ENCODE measurements at places on chromosomes 5 and 9.

GRCh38 chr5:45454114-45454513 lies 242.1 kb downstream of the HCN1 start:
- no peak for DNase-seq

GRCh38 chr5:96432216-96433065 lies 607 bp downstream of the PCSK1 start:
- DNase-seq: peak; percentile 8

GRCh38 chr5:10498350-10498749 lies 56.7 kb downstream of the ROPN1L start:
- DNase-seq: no peak

DNA sequence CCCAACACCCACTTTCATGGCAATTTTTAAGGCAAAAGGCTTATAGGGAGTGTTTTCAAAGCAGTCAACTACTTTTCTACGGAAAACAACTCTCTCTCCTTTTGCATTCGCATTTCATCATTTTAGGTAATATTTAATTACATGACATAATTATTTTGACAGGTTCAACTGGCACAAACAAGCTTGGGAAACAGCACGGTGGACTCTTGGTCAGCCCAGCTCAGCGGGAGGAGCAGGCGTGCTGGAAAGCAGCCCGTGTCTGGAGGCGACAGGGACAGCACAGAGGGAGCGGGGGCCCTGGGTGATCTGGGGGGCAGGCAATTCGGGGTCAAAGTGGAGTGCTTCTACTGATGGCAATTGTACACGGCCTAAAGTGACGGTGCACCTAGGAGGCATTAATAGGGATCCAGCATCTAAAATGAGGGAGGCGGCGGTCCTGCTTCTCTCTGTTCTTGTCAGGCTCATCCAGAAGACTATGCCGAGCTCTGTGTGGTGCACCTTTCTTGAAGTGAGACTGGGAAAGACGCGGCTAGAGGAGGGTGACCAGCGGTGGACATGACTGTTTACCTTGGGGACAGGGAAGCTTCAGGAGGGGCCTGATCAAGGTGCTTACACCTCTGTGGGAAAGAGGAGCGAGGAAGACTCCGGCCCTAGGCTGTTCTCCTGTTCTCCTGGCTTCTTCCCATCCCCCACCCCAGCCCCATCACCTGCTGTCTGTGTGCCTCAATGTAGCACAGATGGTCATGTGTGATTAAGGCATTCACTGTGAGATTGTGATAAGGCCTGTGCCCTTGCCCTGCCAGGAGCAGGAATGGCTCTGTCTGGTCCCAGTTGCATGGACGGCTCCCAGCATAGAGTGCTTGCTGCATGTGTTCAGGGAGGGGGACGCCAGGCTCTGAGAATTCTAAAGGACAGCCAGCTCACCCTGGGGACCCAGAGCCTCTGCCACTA lies 3.4 kb downstream of the MYMK start:
- no peak for DNase-seq

DNA sequence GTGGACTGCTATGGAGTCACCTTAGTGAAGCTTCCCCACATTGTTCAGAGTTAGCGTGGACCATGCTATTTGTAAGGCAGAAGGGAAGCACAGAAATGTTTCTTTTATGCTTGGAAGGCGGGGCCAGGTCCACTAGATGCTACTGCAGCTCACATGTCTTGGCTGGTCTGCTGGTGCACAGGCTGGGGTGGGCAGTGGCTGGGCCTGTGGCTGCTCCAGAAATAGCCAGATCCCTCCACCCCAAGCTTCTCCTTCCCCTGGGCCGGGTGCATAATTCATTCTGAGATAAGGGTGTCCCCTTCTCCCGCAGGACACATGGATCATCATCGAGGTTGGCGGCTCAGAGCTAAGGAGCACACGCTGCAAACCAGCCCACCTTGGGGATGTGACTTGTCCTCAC lies 14.5 kb upstream of the SEMA4D start:
- DNase-seq: no peak

DNA sequence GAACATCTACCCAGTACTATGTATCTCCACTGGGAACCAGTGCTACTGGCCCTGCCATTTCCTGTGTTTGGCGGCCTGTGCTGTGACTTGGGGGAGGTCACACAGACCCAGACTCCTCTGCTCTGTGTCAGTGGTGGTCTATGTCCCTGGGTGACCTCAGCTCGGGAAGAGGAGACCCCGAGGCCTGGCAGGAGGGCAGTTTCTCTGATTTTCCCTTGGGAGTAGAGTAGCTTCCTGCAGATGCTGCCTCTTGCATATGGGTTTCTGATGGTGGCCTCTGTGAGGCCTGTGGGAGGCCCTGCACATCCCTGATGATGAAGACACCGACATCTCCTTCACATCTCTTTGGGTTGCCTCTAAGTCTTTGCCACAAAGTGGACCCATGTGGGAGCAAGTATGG lies 13.0 kb upstream of the SMIM32 start:
- DNase-seq: no peak

DNA sequence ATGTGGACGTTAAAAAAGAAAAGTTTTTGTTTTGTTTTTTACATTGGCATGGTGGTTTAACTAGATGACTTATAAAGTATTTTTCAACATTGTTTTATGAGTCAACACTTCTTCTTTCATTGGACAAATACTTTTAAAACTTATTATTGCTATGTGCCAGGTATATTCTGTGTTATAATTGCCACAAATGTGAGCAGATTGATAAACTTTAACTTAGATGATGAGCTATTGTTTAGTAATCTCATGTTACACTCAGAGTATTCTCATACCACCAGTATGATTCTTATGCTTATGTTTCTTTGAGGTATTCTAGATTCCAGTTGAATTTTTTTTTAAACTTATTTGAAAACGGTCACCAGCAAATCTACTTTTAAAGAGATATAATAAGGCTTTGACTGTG lies 60.3 kb downstream of the RASA1 start:
- no peak for DNase-seq

DNA sequence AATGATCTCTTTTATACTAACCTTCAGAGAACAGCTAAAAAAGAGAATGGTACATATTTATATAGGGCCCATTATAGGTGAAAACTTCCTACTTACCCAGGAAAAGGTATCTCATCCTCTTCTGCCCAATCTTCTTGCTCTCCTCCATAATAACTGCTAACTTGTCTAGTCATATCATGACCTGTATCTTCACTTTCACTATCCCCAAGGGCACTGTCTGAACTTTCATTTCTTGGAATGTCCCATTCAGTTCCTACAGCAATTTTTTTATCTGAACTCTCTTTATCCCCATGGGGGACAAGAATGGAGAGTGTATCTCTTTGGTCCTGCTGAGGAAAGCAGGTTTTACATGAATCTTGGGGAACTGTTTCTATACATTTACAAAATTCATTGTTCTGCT lies 36.4 kb upstream of the RAPGEF6 start:
- DNase-seq: no peak

DNA sequence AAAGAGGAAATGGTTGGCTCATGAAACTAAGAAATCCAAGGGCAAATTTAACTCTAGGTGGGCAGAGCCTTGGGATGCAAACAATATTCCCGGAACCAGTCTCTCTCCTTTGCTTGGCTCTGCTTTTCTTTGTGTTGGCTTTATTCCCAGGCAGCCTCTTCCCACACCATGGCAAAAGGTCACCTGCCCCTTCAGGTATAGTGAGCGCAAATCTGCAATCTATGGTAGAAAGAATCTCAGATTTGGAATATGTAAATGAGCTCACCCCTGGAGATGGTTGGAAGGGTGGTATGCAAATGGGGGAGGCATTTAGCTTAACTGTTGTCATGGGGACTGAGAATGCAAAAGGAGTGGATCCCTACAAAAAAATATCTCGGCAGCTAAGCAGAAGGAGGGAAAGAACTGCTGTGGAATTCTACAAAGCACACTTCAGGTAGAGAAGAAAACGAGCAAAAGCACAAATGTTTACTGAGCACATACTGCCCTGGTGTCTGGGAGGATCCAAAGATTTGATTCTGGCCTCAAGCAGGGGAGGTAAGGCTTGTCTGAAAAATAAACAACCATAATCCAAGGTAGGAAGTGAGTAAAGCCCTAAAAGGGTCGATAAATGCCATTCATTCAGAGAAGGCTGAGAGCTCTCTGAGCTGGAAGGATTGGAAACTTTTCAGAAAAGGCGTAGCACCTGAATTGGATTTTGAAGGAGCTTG lies 139.7 kb downstream of the TLE1 start:
- DNase-seq: no peak

DNA sequence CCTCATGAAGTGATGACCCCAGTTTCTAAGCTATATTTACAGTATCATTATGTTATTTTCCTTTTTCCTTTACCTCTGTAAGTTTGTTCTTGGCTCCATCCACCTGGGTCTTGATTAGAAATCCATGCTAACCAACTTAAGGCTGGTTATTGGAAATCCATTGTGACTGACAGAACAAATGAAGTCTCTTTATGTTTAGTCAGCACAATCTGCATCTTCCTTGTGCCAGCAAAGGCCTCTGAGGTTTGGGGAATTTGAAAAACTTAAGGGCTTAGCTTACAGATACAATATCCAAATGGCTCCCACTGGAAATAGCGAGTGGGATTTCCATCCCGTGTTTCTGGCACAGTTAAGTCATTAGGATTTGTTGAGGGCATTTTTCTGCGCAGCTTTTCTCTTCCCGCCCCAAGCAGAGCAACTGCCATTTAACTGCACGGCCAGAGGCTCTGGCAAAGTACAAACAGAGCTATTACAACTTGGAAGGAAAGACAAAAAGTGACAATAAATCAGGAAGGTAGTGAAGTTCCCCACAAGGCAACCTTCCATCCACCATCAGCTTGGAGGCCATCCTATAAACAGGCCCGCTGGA lies 64.2 kb downstream of the DCP2 start:
- no peak for DNase-seq

GRCh38 chr5:139849942-139850341 lies 54.3 kb downstream of the PSD2 start:
- no peak for DNase-seq

GRCh38 chr9:87783180-87783579 lies 57.3 kb downstream of the CTSL start:
- DNase-seq: no peak

DNA sequence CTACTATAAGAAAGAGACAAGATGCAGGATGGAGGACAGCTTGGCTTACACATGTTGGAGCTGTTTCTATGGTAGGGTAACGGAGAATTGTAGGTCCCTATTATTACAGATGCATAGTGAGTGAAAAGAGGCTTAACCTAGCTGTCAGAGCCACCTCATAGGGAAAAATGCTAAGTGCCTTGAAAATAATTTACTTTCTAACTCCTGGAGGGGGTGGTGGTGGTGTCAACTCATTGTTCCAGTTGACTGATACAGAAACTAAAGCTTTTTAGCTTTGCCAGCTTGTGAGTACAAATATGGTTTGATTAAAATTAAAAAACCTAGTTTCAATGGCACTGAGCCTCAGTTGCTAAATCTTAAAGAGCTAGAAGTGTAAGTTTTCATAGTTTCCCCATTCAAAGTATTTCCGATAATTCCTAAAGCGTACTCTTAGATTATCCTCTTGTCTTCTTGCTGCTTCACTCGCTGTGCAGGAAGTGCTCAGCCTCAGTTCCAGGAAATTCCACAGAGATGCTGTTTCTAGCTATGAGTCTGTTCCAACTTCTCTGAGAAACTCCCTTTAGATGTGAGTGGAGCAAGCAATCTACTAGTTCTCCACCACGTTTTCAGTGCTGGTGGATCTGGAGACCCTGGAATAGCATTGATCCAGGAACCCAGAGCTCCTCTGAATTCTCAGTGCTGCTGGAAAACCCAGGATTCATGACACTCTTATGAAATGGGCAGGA lies 265.2 kb downstream of the DMAC1 start:
- DNase-seq: no peak
